ENCODE measurements at places on chromosomes 6 and 20. TPM values are rescaled to one million over a fixed set of nuclear protein-coding genes. Genes with fewer than 3 reads are reported as not detected.

Gene CAGE1
- 0.11 TPM for total RNA-seq

Gene CLDN20
- 0.19 TPM for total RNA-seq

DNA sequence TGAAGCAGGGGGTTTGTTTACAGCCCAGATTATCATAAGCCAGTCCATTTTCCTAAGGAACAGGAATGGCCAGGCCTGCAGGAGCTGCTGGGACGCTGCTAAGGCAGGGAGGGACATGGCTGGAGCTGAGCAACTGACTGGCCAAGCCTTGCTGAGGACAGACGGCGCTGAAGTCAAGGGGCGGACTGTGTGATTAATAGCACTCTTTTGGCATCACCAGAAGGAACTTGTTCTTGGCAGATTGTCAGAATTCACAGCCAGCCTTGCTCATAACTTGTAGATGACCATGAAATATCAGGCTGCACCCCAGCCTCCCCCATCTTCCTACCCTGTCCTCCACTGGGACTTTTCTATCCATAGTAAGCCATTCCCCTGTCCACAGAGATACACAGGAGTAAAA is 218.8 kb upstream of the RNF24 start:
- no peak for DNase-seq

- peak; percentile 60 for DNase-seq
Measured at GRCh38 chr20:64261138-64261537, 5.6 kb downstream of the PCMTD2 start.

GRCh38 chr6:47890326-47890875 is 108.6 kb downstream of the OPN5 start:
- no peak for DNase-seq

GRCh38 chr6:149636124-149636523 is 12.4 kb downstream of the KATNA1 start:
- DNase-seq = no peak

DNA sequence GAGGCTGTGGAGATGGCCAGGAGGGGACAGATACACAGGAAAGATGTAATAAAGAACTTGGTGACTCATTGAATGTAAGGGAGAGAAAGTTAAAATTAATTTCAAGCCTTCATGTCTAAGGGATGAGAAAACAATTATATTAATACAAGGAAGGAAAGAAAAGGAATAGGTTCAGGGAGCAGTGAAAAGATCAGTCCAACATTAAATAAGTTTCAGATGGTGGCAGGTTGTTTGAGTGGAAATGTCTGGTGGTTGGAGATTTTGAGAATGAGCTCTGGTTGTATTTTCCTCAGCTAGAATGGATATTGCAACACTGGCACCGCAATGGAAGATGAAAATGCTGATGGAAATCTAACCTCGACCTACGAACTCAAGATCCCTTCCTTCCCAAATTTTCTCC is 304.3 kb downstream of the COL12A1 start:
- no peak for DNase-seq

- DNase-seq = no peak
Measured at GRCh38 chr6:157867155-157867559, 44.1 kb downstream of the SNX9 start.

- no peak for DNase-seq
Measured at GRCh38 chr20:33992145-33992922, 1.4 kb upstream of the RALY start.

GRCh38 chr6:148955441-148955840 is 208.6 kb downstream of the UST start:
- no peak for DNase-seq

GRCh38 chr20:57398231-57398821 is 7.1 kb downstream of the RBM38 start:
- peak; percentile 80 for DNase-seq
